Stomach (tissue), 19 donors: ENCODE measurements at places on chromosomes 2 and 18. TPM values are rescaled to one million over a fixed set of nuclear protein-coding genes. Genes with fewer than 3 reads are reported as not detected.
A peak's percentile ranks its signal among the peaks of the same experiment; 100 is the strongest.

DNA sequence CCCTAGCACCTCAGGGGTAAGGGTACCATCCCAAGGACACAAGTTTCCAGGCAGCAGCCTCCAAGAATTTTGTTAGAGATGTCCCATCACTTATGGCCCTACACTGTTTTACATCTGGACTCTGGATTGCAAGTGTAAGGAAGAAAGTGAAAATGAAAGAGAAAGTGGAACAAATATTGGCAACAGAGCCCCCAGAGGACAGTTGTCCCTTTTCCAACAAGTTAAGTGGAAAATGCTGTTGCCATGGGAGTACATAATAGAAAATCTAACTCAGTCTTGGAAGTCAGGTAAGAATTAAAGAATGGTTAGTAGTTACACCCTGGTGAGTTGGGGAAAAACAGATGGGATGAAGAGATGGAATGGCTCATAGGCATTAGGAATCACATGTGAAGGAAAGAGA is 50.6 kb downstream of the TTC21B start:
- no peak for DNase-seq
- no peak overlapping the region for H3K4me3 ChIP-seq
- peaks cover 10% of the 10 kb centered on the region for H3K4me1 ChIP-seq
- peaks cover 7% of the 10 kb centered on the region for H3K36me3 ChIP-seq
- no peak overlapping the region for H3K27ac ChIP-seq
- no peaks in the 10 kb centered on the region for H3K27me3 ChIP-seq

The EVX2 gene
- not detected for total RNA-seq

The EFHD1 gene
- 2.8 TPM for total RNA-seq

- H3K27me3 ChIP-seq, result no peaks in the 10 kb centered on the region
- H3K4me3 ChIP-seq, result peak overlapping the region; percentile 86
- peaks cover 11% of the 10 kb centered on the region for H3K4me1 ChIP-seq
- peak overlapping the region; percentile 86 for H3K27ac ChIP-seq
- no peaks in the 10 kb centered on the region for H3K36me3 ChIP-seq
Observed at GRCh38 chr2:61906186-61906470, 654 bp downstream of the COMMD1 start.

GRCh38 chr2:1686784-1687105 is 57.6 kb downstream of the PXDN start:
- H3K27me3 ChIP-seq, result no peaks in the 10 kb centered on the region
- DNase-seq, result peak; percentile 57
- no peak overlapping the region for H3K27ac ChIP-seq
- peaks cover 13% of the 10 kb centered on the region for H3K4me1 ChIP-seq
- no peaks in the 10 kb centered on the region for H3K36me3 ChIP-seq

DNA sequence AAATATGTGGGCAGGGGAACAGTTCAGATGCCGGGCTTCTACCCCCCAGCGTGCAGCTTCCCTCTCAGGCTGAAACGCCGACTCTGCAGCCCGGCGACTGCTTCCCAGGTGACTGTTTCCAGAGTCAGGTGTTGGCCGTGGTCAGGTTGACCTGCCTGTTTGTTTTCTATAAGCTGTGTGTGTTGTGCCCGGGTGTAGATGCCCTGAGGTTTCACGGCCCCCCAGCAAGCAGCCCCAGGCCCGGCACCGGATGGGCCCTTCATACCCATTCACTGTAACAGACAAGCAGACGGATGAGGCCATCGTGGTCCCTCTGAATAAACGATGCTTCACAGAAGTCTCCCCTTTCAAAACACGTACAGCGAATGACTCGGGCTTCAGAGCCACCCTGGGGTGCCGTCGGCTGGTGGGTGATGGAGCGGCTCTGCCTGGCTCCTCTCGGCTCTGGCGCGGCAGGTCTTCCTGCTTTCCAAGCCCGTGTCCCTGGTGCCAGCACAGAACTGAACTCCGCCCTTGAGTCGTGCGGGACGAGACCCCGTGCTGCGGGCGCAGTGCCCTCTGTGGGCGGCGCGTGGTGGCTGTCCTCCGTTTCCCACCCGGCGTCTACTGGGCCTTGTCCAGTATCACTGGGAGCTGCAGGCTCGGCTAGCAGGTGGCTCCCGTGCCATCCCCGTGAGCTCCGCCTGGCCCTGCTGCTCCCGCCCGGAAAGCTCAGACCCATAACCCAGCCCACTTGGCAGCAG is 15.0 kb upstream of the KCNG2 start:
- peaks cover 75% of the 10 kb centered on the region for H3K27me3 ChIP-seq
- H3K27ac ChIP-seq, result no peak overlapping the region
- H3K4me1 ChIP-seq, result peaks cover 2% of the 10 kb centered on the region
- no peaks in the 10 kb centered on the region for H3K36me3 ChIP-seq

DNA sequence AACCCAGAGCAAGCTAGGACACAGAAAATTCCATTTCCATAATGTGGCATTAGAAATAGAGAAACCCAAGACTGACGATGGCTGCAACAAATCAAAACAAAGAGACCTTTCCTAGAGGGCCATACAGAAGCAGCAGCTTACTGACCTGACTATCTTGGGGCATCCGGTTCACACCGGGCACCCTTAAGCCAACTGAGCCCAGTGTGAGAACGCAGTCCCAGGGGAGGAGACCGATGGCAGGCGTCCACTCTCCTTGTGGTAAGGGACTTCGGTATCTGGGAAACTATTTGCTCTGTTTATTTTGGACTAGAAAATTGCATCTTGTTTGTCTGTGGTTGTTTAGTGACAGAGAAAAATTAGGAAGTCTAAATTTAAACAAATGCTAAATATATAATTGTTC is 244.8 kb upstream of the COPS8 start:
- no peak overlapping the region for H3K27ac ChIP-seq
- H3K27me3 ChIP-seq, result no peaks in the 10 kb centered on the region
- no peaks in the 10 kb centered on the region for H3K36me3 ChIP-seq
- H3K4me3 ChIP-seq, result no peak overlapping the region
- H3K4me1 ChIP-seq, result no peaks in the 10 kb centered on the region

DNA sequence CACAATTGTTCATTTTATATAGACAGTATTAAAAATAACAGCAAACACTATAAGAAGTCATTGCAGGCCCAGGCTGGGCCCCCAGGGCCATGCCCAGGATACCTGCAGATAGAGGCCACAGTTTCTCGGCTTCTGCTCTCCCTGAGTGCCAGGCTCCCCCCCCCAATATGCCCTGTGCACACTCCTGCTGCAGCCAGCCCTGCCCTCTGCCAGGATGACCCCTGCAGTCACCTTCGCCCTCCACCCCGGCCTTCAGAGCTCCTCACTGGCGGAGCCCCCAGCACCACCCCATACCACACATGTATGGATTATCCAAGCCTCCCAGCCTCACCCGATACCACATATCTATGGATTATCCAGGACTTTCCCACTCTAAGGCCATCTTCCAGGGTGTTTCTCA is 104.5 kb downstream of the TPO start:
- no peak for DNase-seq
- no peak overlapping the region for H3K4me3 ChIP-seq
- no peaks in the 10 kb centered on the region for H3K27me3 ChIP-seq
- no peaks in the 10 kb centered on the region for H3K36me3 ChIP-seq
- H3K4me1 ChIP-seq, result no peaks in the 10 kb centered on the region

The PPP1R1C gene
- total RNA-seq, result 4.0 TPM

The CCDC148 gene
- 0.43 TPM for total RNA-seq
